NCI-H510A (cell line): ENCODE measurements at places on chromosomes 11 and 22.

DNA sequence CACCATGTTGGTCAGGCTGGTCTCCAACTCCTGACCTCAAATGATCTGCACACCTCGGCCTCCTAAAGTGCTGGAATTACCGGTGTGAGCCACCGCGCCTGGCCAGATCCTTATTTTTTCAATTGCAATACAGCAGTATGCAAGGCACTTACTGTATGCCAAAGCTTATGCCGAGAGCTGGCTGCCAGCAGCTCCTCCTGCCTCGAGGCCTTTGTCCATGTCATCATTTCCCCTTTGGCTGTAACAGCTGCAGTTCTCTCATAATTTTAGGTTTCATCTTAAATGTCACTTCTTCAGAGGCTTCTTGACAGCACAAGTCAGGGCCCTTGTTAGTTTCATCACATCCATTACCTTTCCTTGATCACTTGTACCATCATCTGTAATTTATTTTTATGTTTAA is 1.5 kb upstream of the SREBF2 start:
- DNase-seq, result no peak

DNA sequence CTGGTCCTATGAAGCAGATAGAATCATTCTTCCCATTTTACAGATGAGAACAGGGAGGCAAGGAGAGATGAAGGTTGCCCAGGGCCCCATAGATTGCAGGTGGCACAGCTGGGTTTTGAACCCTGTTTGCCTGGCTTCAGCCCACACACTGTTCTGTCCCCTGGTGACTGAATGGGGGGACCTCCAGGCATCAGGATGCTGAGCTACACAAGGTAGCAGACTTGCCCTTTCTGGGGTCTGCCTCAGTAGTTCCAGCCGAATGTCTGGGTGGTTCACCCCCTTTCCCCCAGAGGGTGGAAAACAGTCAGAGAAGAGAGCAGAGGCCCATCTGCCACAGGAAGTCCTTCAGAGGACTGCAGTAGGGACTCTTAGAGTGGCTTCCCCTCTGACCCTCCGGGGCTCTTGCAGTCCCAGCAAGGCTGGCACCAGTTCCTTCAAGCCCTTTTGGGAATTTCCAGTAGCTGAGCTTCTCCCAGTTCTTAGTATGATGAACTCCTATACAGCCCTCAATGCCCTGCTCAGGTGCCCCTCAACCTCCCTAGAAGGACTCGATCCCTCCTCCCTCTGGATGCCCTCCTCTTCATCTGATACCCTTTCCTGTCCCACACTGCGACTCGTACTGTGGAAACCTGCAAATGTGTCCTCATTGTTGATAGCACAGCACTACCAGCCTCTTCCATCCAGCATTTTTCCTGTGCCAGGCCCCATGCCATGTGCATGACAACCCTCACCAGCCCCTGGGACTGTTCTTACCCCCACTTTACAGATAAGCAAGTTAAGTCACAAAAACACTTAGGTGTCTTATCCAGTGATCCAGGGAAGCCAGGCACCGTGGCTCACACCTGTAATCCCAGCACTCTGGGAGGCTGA is 82.8 kb downstream of the IGLL1 start:
- no peak for DNase-seq

GRCh38 chr11:117759305-117759704 is 37.7 kb downstream of the DSCAML1 start:
- peak; percentile 79 for DNase-seq

GRCh38 chr11:125165843-125166763 is 1.6 kb downstream of the PKNOX2 start:
- DNase-seq, result no peak

DNA sequence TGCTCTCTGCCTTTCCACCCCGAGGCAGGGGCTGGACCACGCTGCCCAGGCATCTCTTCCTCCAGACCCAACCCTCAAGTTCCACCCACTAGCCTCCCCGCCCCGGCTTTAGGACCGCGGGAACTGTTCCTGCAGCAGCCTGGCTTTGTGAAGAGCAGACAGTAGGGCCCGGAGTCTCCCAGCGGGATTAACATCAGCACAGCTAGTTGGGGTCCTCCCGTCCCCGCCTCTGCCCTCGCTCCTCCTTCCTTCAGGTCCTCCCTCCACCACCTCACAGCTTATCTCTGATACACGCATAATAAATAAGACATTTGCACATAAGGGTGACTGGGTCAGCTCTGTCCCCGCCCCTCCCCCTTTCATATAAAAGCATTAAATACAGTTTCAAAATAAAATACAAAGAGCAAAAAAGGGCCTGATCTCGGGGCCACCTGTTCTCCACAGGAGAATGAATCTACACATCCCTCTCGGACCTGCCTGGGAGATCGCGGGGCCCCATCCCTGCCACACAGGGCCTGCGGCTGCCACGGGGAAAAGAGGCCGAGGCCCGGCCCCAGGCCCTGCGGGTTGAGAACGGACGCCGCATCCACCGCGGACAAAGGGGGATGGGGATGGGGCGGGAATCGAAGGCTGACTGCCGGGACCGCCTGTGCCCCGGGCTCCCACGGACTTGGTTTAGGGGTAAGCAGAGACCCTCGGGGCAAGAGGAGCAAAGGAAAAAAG is 6.5 kb downstream of the ZFTA start:
- no peak for DNase-seq

DNA sequence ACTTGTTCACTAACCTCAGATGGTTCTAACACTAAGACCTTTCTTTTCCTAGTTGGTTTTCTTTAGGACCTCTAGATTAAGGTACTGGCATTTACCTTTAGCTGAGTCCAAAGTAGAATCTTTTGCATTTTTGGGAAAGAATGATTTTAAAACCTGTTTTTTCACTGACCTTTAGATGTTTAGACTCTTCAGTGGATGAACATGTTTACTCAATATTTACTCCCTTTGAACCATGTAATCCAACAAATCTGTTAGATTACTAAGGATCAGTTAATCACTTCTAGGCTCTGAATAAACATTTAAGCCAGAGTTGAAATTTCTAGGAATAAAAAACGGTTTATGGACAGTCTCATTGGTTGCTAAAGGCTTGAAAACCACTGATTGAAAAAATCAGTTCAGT is 6.2 kb downstream of the TMEM135 start:
- DNase-seq, result no peak

DNA sequence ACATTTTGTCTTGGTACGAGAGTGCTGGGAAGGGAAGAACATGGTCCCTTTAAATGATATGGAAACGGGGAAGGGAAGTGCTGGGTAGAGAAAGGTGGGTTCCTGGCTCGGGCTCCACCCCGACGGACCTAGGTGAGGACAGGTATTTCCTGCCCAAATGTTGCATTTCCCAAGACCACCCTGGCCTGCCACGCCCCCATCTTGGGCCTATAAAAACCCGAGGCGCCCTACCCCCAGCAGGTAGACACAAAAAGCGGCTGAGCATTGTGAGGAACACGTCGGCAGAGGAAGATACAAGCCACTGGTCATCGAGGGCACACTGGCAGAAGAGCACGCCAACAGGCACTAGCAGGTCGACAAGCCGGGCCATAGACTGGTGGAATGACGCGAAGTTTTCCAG is 99.4 kb downstream of the AASDHPPT start:
- DNase-seq, result no peak

GRCh38 chr11:82832983-82833382 is 67.2 kb downstream of the PRCP start:
- DNase-seq, result no peak

DNA sequence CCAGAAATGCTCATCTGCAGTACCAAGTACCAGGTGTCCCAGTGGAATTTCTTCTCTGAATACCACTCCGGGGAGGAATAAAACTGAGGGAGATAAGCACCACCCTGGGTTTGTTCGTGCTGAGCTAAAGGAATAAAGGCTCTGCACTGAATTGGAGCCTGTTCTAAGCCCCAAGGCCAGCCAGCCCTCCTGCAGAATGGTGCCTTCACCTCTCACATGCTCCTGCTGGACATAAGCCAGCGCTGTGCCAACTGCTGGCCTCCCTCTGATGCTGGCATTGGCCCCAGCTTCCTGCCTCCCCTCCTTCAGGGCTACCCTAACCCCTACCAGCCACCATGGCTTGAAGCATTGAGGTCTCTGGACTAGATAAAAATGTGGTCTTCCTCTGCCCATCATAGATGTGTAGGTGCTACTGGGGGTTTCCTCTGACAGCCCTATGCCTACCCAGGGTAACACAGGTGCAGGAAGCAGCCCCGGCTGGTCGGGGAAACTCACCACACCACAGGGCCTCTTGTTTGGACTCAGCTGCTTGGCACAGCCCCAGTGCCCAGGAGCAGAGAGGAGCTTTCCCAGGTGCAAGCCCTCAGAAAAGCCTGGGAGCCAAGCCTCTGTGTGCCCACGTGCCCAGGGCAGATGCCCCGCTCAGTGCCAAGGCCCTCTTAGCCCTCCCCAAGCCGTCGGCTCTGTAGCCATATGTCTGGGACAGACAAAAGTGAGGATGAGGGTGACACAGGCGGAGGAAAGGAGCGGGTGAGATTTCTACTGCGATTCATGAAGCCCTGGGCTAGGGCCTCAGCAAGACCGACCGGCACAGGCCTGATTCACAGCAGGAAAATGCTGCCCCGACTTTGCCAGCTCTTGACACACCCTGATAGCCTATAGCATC is 34.1 kb upstream of the JAM3 start:
- no peak for DNase-seq

DNA sequence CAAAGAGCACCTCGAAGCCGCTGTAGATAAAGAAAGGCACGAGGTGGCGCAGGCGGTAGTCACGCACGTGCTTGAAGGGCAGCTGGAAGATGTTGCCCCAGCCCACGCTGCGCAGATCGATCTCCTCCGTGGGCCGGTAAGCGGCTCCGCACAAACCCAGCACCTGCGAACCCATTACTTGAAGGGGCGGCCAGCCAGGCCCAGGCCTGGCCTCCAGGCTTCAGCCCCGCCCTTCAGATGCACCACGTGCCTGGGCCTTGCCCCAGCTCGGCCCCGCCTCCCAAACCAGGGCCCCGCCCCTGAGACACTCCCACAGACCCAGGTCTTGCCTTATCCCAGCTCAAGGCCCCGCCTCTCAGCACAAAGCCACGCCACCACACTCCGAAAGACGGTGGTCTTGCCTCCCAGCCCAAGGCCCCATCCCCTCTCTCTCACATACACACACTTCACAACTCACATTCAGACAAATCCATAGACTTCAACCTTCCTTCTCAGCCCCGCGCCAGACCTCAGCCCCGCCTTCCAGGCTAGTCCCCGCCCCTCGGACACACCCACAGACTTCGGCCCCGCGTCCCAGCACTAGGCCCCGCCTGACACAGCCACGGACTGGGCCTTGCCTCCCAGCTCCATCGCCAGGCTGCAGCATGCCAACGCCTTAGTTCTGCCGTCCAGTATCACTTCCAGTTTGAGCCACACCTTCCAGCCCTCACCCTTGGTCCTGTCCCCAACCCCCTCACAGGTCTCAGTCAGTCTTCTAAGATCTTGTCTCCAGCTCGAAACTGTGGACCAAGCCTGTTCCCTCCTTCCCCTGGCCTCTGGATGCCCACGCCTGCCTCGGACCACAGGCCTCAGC is 7.0 kb downstream of the UNC93B1 start:
- DNase-seq, result no peak

- DNase-seq, result no peak
Observed at GRCh38 chr22:44132724-44133123, 48.0 kb upstream of the PARVG start.

- DNase-seq, result no peak
Observed at GRCh38 chr11:128848815-128849455, 18.2 kb downstream of the KCNJ1 start.

GRCh38 chr11:67119585-67120391 is 725 bp downstream of the KDM2A start:
- DNase-seq, result no peak

GRCh38 chr22:43088627-43088983 is 586 bp downstream of the TTLL1 start:
- DNase-seq, result no peak

GRCh38 chr11:83641511-83641910 is 355.3 kb upstream of the CCDC90B start:
- DNase-seq, result no peak

DNA sequence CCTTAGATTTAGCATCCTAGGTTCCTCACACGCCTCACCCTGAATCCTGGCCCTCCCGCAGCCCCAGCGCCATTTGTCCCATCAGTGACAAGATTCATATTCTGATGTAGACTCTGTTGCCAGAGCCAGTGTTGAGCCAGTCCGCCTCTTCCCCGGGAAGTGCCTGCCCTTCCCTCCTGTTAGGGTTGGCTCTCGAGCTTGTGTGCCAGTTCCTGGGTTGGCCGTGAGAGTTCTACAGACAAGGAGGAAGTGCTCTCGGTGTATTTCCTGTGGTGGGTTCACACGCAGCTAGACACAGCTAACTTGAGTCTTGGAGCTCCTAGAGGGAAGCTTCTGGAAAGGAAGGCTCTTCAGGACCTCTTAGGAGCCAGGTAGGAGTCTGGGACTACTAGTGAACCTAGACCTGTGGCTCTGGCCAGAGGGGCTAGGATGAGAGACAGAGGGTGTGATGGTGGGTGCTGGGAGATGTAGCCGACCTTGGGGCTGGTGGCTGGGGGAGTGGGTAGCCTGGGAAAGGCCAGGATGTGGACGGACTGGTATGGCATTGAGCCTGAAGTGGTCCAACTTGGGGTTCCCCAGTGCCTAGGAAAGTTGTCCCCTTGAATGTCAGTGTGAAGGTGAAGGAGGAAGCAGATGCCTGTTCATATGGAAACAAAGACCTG is at the start of gene IL18BP:
Gene IL18BP (plus strand): TSS at position 261 of the 662 bp plus-strand sequence. CDS start 1,076 bp downstream, outside the sequence.
- DNase-seq, result no peak

- DNase-seq, result no peak
Observed at GRCh38 chr11:7449211-7449840, 36.0 kb upstream of the OLFML1 start.

GRCh38 chr22:32882774-32883530 is 81.4 kb downstream of the TIMP3 start:
- DNase-seq, result no peak

DNA sequence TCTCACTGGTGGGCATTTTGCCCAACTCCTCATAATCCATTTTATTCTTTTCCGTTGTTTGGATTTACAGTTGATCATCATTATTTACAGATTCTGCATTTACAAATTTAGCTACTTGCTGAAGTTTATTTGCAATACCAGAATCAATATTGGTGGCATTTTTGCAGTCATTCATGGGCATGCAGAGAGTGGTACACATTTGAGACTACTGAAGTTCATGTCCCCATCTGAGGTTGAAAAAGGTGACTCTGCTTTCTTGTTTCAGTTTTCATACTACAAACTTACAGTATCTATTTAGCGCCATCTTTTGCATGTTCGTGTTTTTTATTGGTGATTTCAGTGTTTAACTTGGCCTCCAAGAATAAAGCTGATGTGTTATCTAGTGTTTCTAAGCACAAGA is 318.7 kb upstream of the CTSC start:
- no peak for DNase-seq

DNA sequence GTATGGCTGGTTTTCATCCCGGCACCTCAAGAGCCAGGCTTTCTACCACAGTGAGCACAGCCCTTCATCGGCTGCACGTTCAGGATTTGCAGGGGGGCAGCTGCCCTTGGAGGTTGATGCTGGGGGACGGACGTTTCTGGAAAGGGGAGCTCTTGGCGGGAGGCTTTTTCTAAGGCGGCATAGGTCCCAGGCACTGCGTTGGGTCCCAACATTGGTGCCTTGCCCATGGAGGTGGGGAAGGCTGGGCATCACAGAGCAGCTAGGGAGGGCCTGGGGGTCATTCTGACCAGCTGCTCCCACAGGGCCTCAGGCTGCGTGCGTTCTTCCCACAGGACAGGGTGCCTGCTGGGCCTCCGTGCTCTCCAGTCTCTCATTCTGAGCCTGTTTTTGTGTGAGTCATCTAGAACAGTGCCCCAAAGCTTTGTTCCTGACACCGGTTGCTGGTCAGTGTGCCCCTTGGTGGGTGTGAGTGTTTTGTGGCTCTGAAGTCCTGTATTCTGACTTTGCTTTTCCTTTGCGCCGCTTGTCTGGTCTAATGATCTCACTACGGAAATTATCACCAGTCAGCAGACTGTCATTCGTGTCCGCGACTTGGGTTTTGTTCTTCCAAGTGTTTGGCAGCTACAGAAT is 275.9 kb downstream of the TBC1D22A start:
- no peak for DNase-seq
